NCI-H1436 (cell line): ENCODE measurements at places on chromosomes 4 and X.

DNA sequence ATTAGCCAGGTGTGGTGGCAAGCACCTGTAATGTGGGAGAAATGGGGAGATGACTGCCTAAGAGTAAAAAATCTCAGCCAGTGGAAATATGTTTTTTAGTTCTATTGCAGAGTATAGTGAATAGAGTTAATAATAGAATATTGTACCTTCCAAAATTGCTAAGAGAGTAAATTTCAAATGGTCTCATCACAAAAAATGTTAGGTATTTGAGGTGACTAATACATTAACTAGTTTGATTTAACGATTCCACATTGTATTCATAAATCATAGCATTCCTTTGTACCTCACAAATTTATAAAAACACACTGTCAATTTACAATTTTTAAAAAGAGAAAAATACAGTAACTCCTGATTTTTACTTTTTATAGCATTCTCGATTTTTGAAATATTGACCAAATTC lies 681.5 kb upstream of the EPHA5 start:
- DNase-seq: no peak

- no peak for DNase-seq
Measured at GRCh38 chr4:123379392-123379791, 17.2 kb upstream of the SPRY1 start.

GRCh38 chrX:147917700-147918695 lies 6.3 kb downstream of the FMR1 start:
- no peak for DNase-seq

DNA sequence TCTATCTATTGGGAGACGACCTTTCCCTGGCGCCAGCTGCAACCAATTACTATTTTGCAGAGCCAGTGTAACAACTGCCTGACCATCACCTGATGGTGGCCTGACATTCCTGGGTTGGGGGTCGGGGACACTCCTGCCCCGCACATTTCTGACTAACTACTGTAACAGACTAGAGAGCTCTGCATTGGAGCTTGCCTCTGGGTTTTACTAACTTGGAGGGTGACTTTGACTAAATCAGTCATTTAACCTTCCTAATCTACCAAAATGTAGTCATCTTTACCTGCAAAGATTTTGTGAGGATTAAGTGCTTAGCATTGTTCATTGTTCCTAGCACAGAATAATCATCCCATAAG lies 37.5 kb upstream of the ABCG2 start:
- no peak for DNase-seq

GRCh38 chr4:19684084-19684483 lies 567.6 kb upstream of the SLIT2 start:
- DNase-seq: no peak

- DNase-seq: no peak
Measured at GRCh38 chrX:22155126-22155525, 117.6 kb upstream of the CBLL2 start.

- DNase-seq: no peak
Measured at GRCh38 chrX:11210415-11210801, 82.8 kb upstream of the AMELX start.

GRCh38 chr4:137705171-137705783 lies 173.0 kb upstream of the PCDH18 start:
- DNase-seq: no peak
